ENCODE measurements at places on chromosomes 7 and 10. TPM values are rescaled to one million over a fixed set of nuclear protein-coding genes. Genes with fewer than 3 reads are reported as not detected.
A peak's percentile ranks its signal among the peaks of the same experiment; 100 is the strongest.

The PLAU gene
- total RNA-seq, result 149 TPM

The EN2 gene
- 0.29 TPM for total RNA-seq

The DRGX gene
- not detected for total RNA-seq

The LIPK gene
- not detected for total RNA-seq

The MAT1A gene
- total RNA-seq, result 1.7 TPM

The AMPH gene
- total RNA-seq, result 7.3 TPM

The ZNRF2 gene
- total RNA-seq, result 13.6 TPM

The KCNMA1 gene
- total RNA-seq, result 8.4 TPM

- DNase-seq, result no peak
These were observed 177.3 kb upstream of the MBL2 start for GRCh38 chr10:52949899-52950298.

DNA sequence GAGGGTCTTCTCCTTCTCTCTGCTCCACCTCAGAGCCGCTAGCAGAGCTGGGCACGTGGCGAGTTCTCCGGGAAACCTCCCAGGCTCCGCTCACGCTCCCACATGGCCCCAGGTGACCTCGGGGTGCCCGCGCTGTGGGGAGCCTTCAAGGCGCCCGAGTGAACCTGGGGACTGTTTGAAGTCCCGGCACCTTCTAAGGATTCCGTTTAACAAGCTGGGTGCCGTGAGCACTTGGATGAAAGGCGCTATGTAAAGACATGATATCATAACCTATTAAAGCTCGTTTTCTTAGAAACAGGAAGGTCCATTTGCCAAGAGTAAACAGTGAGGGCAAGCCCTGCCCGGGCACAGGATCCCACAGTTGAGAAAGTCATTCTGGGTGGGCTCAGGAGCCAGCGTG is 15.8 kb upstream of the MYL10 start:
- no peak for DNase-seq

DNA sequence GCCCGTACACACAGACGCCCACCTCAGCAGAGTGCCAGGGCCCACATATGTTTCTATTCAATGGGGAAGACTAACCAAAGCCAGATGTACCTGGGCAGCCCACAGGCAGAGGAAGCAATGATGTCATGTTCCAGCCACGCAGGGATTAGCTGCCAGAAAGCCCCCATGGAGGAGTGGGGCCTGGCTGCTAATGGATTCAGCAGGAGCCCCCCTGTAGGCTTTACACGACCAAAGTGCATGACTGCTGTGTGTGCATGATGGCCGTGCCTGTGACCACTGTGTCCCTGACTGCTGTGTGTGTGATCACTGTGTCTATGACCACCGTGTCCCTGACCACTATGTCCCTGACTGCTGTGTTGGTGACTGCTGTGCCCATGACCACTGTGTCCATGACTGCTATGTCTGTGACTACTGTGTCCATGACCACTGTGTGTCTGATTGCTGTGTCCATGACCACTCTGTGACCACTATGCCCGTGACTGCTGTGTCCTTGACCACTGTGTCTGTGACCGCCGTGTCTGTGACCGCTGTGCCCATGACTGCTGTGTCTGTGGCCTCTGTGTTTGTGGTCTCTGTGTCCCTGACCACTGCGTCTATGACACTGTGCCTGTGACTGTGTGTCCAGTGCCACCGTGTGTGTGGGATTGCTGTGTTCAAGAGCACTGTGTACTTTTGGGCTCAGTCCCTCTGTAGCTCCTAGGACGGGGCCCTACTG is 409.3 kb downstream of the RPS24 start:
- no peak for DNase-seq

DNA sequence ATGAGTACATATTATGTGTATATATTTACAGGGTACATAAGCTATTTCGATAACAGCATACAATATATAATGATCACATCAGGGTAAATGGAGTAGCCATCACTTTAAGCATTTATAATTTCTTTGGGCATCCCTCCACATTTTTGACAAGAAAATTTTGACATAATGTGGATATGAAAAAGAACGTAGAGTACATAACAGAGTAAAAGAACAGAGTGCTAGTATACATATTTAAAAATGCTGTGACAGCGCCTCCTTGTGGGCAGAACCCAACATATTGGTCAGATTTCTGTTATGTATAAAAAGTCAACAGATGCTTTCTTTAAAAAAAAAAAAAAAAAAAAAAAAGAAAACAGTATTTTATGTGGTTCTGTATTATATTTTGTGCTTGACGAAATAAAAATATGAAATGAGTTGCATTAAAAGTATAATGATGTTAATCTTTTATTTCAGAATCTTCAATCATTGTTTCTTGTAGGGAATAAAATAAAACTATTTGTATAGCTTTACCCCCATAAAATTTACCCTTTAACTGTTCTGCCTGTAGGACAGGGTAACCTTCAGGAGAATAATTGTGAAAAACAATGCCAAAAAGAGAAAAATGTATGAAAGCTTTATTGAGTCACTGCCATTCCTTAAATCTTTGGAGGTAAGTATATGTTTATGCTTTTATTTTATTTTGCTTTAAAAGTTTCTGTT is 18.3 kb upstream of the HBP1 start:
- peak; percentile 62 for DNase-seq

DNA sequence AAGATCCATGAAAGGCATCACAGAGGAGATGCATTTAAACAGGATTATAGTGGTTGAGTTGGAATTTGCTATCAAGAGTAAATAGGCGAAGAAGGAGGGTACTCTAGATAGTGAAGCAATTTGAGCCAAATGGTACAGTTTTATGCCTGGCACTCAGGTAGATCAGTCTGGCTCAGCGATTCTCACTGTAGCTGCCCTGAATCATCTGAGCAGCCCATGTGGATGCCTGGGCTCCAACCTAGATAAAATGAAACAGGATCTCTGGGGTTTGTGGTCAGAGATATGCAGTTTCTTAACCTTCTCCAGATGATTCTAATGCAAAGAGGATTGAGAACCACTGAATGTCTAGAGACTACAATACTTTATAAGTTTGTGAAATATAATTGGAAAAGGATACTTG is 282.0 kb upstream of the FZD1 start:
- DNase-seq, result no peak

GRCh38 chr10:117254774-117255735 is 14.1 kb downstream of the SLC18A2 start:
- DNase-seq, result no peak

GRCh38 chr10:16867556-16867955 is 50.3 kb upstream of the RSU1 start:
- no peak for DNase-seq

- DNase-seq, result no peak
These were observed 6.9 kb upstream of the ZNF503 start for GRCh38 chr10:75408509-75408875.

- DNase-seq, result no peak
These were observed 49.9 kb downstream of the ARMC3 start for GRCh38 chr10:22977751-22978150.

- DNase-seq, result peak; percentile 37
These were observed 18.0 kb upstream of the SFMBT2 start for GRCh38 chr10:7428673-7429350.

DNA sequence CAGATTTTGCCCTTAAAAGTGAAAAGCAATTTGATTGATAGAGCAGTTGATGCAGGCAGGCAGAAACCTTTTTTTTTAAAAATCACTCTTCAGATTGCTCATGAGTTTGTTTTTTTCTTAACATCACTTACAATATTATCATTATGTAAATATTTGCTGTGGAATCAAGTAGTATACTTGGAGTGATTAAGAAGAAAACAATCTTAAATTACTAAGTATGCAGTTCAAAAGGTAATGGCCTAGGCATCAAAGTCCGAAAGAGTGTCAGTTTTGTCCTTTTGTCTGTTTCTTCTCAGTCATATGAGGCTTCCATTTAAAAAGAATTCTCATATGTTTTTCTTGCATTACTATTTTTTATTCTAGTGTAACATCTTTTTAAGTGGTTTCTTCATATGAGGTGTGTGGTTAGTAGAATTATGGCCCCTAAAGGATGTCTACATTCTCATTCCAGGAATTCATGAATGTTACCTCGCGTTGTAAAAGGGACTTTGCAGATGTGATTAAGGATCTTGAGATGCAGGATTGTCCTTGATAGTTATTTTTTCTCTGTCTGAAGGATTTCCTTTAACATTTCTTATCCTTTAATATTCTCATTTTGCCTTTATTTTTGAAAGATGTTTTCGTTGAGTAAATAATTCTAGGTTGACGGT is 44.0 kb downstream of the BICC1 start:
- DNase-seq, result no peak

GRCh38 chr7:64890761-64891362 is 12.2 kb upstream of the ZNF273 start:
- DNase-seq, result peak; percentile 42

DNA sequence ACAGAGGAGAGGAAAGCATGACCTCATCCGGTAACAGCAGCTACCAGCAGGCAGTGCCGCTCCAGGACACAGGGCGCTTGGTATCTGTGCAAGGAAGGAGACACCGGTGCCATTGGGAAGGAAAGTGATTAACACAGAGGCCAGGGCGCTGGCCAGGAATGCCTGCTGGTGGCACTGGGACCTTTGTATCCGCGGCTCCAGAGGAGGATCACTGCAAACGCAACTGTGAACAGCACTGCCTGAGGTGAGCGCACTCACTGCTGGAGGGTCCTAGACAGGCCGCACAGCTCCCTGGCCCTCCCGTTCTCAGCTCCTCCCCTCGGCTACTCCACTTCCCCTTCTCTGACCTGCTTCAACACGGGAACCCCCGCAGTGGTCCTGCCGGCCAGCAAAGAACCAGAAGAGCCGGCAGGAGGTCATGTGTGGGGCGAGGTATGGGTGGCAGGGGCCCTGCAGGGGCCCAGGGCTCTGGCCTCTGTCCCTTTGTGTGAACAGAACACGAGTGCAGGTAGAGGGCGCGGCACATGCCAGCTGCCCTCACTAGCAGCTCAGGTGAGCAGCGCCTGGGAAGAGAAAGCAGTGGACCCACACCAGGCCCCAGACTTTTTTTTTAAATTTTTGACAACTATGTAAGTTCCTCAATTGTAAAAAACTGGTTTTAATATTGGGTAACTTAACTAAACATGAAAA is 107.6 kb downstream of the VIPR2 start:
- no peak for DNase-seq

- DNase-seq, result no peak
These were observed 73.2 kb downstream of the RHOBTB1 start for GRCh38 chr10:60870803-60871202.
